ENCODE measurements at places on chromosomes 3 and 15.

DNA sequence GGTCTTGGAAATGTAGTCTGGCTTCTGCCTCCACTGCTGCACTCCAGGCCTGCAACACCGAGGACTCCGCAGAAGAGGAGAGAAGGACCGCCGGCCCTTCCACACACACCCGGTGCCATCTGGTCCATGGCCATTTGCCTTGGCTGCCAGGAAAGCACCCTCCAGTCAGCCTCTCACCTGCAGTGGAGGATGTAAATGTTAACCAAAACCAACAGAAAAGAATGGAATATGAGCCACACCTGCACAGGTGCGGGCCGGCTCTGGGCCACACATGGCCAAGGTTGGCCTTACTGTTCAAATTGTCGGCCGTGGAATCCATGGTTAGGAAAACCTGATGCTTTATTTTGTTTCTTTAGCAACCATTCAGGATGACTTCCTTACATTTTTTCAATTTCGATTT, 178.3 kb upstream of the C2CD4B start:
- DNase-seq = no peak

DNA sequence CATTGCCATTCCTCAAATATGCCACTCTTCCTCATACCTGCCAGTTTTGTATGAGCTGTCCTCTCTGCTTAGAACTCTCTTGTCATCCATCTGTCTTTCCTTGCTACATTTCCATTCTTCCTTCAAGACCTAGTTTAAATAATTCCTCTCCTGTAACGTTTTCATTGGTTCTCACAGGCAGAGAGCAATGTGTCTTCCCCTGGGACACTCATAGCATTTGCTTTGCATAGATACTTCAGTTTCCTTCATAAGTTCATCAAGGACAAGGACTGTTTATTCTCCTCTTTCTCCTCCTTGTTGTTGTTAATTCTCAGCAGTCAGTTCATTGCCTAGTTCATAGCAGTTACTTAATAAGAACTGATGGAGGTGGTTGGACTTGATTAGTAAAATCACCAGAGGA, 10.5 kb downstream of the NR2C2 start:
- no peak for DNase-seq

DNA sequence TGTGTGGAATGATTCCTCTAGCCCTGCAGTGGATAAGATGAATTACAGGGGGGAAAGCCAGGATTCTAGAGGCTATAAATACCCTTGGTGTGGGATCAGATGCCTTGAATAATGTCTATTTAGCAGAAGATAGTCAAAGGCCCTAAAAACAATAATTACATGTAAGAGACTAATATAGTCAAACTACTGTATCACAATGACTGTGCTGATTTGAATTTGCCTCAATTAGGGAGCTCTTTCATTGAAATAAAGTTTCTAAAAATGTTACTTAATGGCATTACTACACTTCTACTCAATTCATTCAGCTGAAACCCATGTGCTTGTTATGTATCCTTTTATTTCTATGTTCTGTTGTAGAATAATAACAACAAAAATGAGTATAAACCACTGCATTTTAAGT, 915.6 kb downstream of the TUSC7 start:
- no peak for DNase-seq

- DNase-seq = no peak
Measured at GRCh38 chr15:76398317-76399104, 61.9 kb downstream of the ISL2 start.

DNA sequence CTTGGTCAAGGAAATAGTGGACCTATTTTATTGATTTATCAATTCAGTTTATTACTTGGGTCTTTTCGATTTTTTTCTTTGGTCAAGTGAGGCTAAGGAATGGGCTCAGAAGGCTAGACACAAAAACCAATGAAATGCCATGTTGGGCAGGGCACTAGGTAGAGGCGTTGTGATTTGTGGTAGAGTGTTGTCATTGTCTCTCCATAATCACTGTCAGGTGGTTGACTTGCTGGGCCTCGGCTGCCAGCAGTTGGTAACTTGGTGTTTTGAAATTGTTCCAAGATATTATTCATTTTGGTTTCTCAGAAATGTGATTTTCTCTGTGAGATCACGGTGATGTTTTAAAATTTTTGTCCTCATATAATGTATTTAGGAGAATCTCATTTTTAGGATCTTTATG, 173.6 kb downstream of the KLHL25 start:
- DNase-seq = no peak

GRCh38 chr3:136021803-136022202, 56.3 kb downstream of the PPP2R3A start:
- no peak for DNase-seq

DNA sequence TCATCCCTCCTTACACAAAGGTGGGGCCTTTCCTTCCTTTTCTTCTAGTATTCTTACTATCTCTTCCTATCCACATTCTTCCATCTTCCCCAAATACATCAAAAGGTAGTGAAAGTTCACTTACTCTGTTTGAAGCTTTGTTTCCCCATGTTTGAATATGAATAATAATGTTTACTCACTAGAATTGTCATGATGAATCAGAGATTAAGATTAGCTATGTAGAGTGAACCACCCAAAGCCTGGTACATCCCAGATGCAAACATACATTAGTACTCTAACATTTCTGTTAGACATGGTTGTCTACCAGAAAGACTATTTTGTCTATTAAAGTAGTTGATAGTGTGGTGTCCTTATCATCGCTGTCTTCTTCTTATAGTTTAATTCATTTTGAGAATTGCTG, 327.1 kb upstream of the TBC1D5 start:
- DNase-seq = no peak

- peak; percentile 29 for DNase-seq
Measured at GRCh38 chr3:12869035-12869621, 27.8 kb upstream of the RPL32 start.

- DNase-seq = no peak
Measured at GRCh38 chr3:168476360-168476980, 380.7 kb upstream of the GOLIM4 start.

Measured in stimulated activated CD4-positive, alpha-beta T cell treated with anti-CD3 and anti-CD28 coated beads, Interleukin-12 subunit alpha, Interleukin-12 subunit beta, amount 100 ng/mL, for 24 hours (primary cell).